Stimulated activated naive CD4-positive, alpha-beta T cell (primary cell): ENCODE measurements at places on chromosomes 16 and 17.

GRCh38 chr16:57711346-57711745 lies 16.7 kb downstream of the DRC7 start:
- DNase-seq: no peak

DNA sequence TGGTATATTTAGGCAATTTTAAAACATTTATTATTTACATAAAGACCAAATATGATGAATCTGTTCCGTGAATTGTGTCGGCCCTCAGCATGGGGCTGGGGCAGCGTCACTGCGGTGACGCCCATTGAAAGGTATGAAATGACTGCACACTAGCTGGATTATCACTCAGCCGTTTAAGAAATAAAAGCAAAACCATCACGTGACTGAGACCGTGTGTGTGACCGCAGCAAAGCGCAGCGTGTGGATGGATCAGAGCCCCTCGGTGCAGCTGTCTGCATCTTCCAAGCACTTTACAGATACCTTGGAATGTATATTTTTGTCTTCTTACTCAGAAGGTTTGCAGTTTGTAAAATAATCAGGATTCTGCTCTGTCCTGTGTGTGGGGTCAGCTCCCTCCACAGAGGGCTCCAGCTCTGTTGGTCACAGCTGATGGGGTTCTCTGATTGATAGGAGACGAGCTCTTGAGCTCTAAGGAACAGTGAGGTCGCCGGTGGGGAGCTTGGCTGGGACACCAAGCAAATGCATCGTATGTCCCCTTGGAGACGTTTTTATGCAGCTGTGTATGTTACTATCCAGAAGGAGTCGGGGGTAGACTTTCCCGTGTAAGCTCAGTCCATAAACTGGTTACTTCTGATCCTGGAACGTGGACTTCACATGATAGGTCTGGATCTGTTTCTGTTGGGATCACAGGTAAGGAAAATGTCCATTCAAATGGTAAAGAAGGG lies 45.1 kb downstream of the WDR45B start:
- DNase-seq: no peak

DNA sequence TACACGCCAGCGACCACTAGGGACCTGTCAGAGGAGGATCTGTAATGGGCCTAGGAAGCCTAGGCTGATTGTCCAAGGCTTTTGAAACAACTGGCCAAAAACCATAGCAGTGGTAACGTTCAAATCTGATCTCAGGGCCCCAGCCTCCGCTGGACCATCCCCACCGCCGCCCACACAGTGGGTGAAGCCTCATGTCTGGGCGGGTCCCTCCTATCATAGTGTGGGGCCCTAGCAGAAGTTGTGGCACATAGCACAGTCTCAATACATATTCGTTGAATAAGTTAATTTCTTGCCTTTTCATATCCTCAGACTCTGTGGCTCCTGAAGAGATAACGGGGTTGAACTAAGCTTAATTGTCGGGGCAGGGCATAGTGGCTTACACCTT lies 818 bp downstream of the DPH1 start:
- DNase-seq: no peak

DNA sequence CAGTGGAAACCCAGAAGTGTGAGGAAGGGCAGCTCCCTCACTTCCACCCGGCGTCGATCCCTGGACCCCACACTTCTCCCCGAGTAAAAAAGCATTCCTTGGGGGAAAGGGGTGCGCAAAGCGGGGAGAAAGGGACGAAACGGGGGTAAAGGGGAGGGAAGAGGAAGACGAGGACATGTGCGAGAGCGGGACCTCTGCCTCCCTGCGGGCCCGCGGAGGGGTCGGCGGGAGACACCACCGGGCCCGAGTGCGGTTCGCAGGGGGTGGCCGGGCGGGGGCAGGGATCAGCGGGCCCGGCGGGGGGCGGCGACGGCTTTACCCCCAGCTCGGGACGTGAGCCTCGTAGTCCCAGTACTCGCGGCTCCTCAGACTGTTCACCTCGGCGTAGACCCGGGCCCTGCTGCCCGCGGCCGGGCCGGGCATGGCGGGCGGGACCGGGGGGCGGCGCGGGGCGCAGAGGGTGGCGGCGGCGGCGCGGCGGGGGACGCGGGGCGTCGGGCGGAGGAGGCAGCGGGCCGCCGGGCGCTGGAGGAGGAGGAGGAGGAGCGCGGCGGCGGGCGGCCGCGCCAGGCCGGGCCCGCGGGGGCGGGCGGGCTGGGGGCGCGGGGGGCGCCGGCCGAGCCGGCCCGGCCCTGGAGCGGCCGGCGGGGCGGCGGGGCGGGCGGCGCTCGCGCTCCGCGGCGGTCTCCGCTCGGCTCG lies 443 bp downstream of the CSNK2A2 start:
- peak; percentile 27 for DNase-seq

DNA sequence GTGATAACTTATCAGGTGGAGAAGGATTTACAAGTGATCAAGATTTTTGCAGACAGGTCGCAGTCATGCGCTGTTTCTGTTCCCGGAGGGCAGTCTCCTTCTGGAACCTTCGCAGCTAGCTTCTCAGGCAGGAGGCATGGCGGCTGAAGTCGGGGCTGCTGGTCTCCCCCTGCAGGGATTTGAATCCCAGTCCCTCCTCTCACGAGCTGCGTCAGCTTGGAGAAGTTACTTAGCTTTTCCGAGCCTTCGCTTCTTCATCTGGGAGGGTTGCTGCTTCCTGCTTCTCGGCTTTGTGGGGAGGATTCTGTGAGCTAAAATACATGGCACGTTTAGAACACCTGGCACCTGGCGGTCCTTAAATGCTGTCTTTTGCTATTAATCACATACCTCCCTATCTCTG lies 287.8 kb upstream of the FOXF1 start:
- no peak for DNase-seq

DNA sequence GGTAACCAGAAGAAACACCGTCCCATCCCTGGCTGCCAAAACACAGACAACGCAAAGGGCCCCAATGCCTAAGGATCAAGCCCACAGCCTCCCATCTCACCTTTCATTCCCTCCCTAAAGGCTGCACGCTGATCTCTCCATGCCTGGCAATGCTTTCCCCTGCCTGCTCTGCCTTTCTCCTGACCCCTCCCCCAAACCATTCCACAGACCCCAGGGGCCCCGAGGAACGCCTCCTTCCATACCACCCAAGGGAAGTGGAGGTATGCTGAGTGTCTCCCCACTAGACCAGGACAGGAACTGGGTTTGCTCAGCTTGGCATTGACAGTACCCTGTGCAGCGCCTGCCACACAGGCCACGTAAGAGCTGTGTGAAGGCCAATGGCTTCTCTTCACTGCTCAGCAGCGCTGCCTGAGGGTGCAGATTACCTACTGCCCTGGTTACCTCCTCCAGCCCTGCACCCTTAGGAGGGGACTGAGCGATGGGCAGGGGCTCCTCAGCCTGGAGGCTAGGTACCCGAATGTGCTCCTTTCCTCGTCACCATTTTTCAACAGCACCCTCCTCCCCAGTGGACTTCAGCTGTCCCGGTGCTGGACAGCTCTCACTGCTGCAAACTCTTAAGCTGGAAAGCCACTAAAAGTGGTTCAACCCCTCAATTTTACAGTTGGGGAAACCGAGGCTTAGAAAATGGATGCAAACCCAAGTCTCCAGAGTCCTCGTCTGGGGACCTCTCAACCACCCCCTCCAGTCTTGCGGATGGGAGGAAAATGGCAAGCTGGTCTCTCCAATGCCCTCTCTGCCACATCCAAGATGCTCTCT lies 45.0 kb downstream of the SRCIN1 start:
- DNase-seq: peak; percentile 23

GRCh38 chr16:87140211-87141200 lies 176.7 kb downstream of the C16orf95 start:
- DNase-seq: no peak

- DNase-seq: no peak
These were observed 13.1 kb upstream of the MYH13 start for GRCh38 chr17:10385871-10386270.

DNA sequence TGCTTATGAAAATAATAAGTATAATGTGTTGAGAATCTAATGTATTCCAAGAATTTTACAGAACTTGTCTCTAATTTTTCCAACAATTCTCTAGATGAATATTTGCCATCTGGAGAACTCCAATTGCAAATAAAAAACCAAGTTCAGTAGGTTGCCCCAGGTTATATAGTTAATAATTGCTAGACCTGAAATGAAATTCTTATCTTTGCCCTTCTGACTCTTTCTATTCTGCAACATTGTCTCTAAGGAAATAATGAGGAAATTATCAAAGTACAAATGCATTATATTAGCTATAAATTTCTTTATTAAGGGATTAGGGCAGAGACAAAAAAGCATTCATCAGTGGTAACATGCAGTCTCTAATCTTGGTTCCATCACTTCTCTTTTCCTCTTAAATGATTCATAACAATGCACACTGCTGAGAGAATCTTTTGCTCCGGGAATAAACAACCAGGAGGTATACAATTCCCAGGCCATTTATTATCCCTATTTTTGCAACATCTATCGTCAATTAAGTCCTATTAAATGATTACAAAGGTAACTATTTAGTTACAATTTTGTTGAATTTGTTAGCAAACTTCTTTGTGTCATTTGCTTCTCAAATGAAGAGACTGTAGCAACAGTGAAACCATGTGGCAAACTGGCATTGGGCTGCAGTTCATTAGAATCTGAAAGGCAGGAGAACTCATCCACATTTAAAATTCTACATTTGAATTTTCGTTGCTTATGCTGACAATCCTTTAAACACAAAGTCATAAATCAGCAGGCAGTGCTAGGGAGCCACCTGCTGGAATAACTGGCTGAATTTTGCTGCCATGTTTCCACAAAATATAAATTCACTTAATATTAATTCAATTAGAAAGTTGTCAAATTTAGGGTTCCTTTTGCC lies 349.6 kb downstream of the KIF2B start:
- no peak for DNase-seq

DNA sequence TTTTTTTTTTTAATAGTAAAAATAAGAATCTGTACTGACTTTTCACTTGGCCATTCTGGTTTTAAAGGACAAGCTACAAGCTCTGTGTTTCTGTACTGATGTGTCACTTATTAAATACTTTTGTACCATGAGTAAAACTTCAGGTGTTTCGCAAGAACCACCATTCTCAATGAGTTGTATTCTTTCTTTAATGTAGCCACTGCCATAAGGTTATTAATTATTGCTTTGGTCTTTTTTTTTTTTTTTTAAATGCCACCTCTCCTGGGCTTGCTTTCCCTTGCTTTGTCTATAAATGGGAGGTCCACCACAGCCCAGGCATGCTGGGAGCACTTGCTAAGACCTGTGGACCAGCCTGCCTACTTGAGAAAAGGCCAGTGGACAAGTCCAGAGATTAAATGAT lies 8.4 kb downstream of the ARL2BP start:
- no peak for DNase-seq
